ENCODE measurements at places on chromosomes 2 and 18. TPM values are rescaled to one million over a fixed set of nuclear protein-coding genes. Genes with fewer than 3 reads are reported as not detected.

DNA sequence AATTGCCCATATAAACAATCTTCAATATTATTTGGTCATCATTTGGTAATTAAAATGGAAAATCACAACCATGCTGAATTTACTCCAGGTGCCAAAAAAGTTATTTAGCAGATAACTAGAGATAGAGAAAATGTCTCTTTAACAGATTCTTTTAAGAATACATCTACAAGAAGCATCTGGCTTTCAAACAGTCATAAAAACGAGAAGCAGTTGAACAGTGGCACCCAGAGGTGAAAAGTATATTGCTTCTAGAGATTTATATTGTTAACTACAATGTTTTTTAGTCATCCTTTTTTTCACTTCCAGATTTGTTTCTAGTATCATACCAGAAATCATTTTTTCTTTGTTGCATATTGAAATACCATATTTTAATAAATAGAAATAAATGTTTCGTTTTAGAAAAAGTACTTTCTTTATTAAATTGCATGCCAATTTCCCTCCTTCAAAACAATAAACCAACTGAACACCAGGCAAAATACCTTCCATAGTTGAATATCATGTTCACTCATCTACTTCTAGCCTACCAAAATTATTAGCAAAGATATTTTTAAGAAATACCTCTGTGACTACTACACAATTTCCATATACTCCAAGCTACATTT is 65.4 kb upstream of the HNRNPA3 start:
- no peak overlapping the region for H3K27ac ChIP-seq
- no peak overlapping the region for H3K4me3 ChIP-seq

GRCh38 chr2:165573534-165574461 is 104.3 kb downstream of the CSRNP3 start:
- DNase-seq = peak; percentile 92
- peak overlapping the region; percentile 5 for H3K27ac ChIP-seq
- H3K4me3 ChIP-seq = peak overlapping the region; percentile 50
- no peaks in the 10 kb centered on the region for H3K36me3 ChIP-seq
- H3K27me3 ChIP-seq = no peaks in the 10 kb centered on the region

GRCh38 chr18:63259567-63260379 is 59.8 kb downstream of the BCL2 start:
- no peak for DNase-seq
- no peak overlapping the region for H3K4me3 ChIP-seq
- H3K27ac ChIP-seq = no peak overlapping the region
- no peaks in the 10 kb centered on the region for H3K36me3 ChIP-seq
- no peaks in the 10 kb centered on the region for H3K4me1 ChIP-seq

DNA sequence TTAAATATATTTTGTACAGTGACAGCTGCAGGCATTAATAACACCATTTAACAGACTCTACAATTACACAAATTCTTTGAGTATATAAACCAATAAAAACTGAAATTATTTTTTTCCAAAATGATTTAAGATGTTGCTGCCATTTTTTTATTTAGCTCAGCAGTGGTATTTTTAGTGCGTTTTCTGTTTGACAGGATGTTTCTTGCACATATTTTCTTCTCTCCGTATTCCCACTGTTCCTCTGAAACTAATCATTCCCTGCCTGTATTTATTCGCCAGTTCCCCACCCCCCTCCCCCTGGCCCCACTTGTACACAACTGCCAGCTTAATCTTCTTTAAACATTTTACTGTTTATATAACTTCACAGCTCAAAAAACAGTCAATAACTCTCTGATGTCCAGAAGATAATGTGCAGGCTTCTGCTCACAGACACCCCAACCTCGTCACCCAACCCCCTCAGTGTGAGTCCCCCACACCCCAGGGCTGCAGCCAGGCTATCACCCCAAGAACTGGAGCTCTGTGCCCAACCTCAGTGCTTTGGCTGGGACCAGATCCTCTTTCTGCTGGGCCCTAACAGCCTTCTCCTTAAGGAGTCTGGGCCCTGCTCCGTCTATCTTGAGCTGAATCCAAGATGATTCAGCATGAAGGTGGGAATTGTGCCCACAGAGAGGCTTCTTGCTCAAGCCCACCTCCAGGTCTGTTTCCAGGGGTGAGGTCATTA is 41.6 kb upstream of the MAP4K4 start:
- no peaks in the 10 kb centered on the region for H3K4me1 ChIP-seq
- H3K27me3 ChIP-seq = no peaks in the 10 kb centered on the region
- no peaks in the 10 kb centered on the region for H3K36me3 ChIP-seq
- DNase-seq = no peak

The LHCGR gene
- total RNA-seq = not detected

DNA sequence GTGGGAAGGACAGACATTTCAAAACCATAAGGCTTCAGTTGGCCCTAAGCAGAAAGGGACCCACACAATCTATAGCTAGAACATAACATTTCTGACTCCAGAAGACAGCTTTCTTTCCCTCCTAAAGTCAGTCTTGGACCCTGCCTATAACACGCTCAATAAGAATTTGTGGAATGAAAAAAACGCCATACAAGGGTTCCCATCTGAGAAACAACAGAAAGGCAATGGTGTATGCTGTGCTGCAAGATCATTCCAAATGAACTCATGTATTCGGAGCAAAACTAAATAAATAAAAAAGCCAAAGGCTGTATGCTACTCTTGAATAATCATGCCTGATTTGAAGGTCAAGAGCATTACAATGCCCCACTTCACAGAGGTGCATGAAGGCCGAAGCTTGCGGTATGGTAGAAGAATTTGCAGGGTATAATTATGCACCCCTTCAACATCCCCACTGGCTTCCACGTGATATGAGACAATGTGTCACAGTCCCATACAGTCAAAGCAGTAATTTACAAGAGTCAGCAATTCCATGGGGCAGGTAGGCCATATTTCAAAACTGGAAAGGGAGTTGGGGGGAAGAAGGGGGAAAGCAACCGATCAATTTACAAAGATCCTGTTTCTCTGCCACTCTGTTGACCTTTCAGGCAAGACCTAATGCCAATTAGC is 61.4 kb upstream of the SLC14A2 start:
- H3K4me3 ChIP-seq = no peak overlapping the region
- no peaks in the 10 kb centered on the region for H3K36me3 ChIP-seq
- no peak overlapping the region for H3K27ac ChIP-seq
- H3K4me1 ChIP-seq = no peaks in the 10 kb centered on the region

The ATOH8 gene
- total RNA-seq = 0.43 TPM

DNA sequence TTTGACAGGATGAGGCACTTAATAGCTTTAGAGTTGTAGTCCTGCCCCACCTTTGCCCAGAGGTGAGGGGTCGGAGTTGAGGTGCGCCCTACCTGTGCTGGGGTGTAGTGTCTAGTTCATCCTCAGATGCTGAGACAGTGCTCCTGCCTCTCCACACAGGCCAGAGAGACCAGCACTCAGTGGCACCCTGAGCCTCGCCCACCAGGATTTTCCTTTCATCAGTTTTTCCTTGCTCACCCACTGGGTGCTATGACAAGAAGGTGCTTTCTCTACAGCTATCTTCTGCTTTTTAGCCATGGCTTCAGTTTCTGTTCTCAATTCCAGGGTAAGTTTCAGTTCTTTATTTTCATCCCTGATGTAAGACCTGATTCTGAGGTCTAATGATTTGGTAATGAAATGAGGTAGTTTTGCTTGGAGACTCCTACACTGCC is 16.8 kb upstream of the TMEM131 start:
- no peak for DNase-seq
- no peak overlapping the region for H3K27ac ChIP-seq
- H3K36me3 ChIP-seq = no peaks in the 10 kb centered on the region
- H3K27me3 ChIP-seq = no peaks in the 10 kb centered on the region

The OBSL1 gene
- total RNA-seq = 111 TPM

The PLEKHM3 gene
- 19.5 TPM for total RNA-seq

- H3K4me1 ChIP-seq = no peaks in the 10 kb centered on the region
- H3K27ac ChIP-seq = no peak overlapping the region
- H3K36me3 ChIP-seq = no peaks in the 10 kb centered on the region
- DNase-seq = no peak
These were observed 31.4 kb upstream of the CD28 start for GRCh38 chr2:203675086-203675485.

GRCh38 chr2:160432633-160433032 is 61.0 kb downstream of the RBMS1 start:
- peaks cover 17% of the 10 kb centered on the region for H3K4me1 ChIP-seq
- H3K4me3 ChIP-seq = no peak overlapping the region
- no peak overlapping the region for H3K27ac ChIP-seq
- no peaks in the 10 kb centered on the region for H3K27me3 ChIP-seq
- no peaks in the 10 kb centered on the region for H3K36me3 ChIP-seq

The SP5 gene
- 8.5 TPM for total RNA-seq

DNA sequence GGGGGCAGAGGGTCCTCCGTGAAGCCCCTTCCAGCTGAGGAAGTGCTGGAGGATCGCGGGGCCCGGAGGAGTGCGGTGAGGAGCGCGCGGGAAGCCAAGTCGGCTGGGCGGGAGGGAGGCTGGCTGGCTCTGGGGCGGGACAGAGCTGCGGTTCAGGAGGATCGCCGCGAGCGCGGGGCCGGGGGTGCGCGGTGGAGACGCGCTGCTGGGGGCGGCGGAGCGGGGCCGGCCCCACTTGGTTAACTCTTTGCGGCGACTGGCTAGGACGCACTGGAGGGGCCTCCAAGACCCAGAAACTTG is 464 bp downstream of the CYBRD1 start:
- no peaks in the 10 kb centered on the region for H3K36me3 ChIP-seq
- DNase-seq = peak; percentile 70
- H3K27ac ChIP-seq = no peak overlapping the region
- peaks cover 11% of the 10 kb centered on the region for H3K27me3 ChIP-seq
- peak overlapping the region; percentile 66 for H3K4me3 ChIP-seq

- H3K4me1 ChIP-seq = no peaks in the 10 kb centered on the region
- no peaks in the 10 kb centered on the region for H3K36me3 ChIP-seq
- DNase-seq = no peak
- no peaks in the 10 kb centered on the region for H3K27me3 ChIP-seq
These were observed 167.9 kb upstream of the SLC39A10 start for GRCh38 chr2:195489101-195489500.

GRCh38 chr18:79372991-79373390 is 22.7 kb upstream of the NFATC1 start:
- no peaks in the 10 kb centered on the region for H3K36me3 ChIP-seq
- H3K4me1 ChIP-seq = no peaks in the 10 kb centered on the region
- no peak for DNase-seq
- no peak overlapping the region for H3K27ac ChIP-seq
- H3K27me3 ChIP-seq = no peaks in the 10 kb centered on the region

- H3K4me3 ChIP-seq = no peak overlapping the region
- H3K27me3 ChIP-seq = no peaks in the 10 kb centered on the region
- no peaks in the 10 kb centered on the region for H3K4me1 ChIP-seq
These were observed 110.6 kb downstream of the MSTN start for GRCh38 chr2:189951791-189952535.

- no peak overlapping the region for H3K4me3 ChIP-seq
- H3K36me3 ChIP-seq = no peaks in the 10 kb centered on the region
- no peak for DNase-seq
- H3K27ac ChIP-seq = no peak overlapping the region
These were observed 21.7 kb downstream of the ITGAV start for GRCh38 chr2:186611526-186611925.

DNA sequence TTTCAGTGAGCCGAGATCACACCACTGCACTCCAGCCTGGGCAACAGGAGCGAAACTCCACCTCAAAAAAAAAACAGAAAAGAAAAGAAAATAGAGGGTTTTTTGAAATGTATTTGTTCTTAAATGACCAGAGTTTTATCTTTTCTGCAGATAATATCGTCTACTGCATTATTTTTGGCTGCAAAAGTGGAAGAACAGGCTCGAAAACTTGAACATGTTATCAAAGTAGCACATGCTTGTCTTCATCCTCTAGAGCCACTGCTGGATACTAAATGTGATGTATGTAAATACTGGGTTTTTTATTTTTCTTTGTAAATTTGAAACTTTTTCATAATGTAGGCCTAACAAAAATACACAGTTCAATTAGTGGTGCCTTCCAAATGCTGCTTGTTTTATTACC is 18.1 kb downstream of the CCNT2 start:
- no peak overlapping the region for H3K4me3 ChIP-seq
- no peak for DNase-seq
- no peaks in the 10 kb centered on the region for H3K27me3 ChIP-seq
- no peak overlapping the region for H3K27ac ChIP-seq
- H3K4me1 ChIP-seq = no peaks in the 10 kb centered on the region
- H3K36me3 ChIP-seq = peaks cover 23% of the 10 kb centered on the region

The CCDC74B gene
- 13.8 TPM for total RNA-seq

- no peak overlapping the region for H3K4me3 ChIP-seq
- H3K36me3 ChIP-seq = no peaks in the 10 kb centered on the region
- no peak overlapping the region for H3K27ac ChIP-seq
- H3K4me1 ChIP-seq = peaks cover 40% of the 10 kb centered on the region
- H3K27me3 ChIP-seq = peaks cover 21% of the 10 kb centered on the region
- DNase-seq = no peak
These were observed 88.8 kb upstream of the TAF1B start for GRCh38 chr2:9754532-9754887.

- no peak overlapping the region for H3K4me3 ChIP-seq
- H3K36me3 ChIP-seq = no peaks in the 10 kb centered on the region
- no peak for DNase-seq
- peaks cover 6% of the 10 kb centered on the region for H3K27me3 ChIP-seq
- no peak overlapping the region for H3K27ac ChIP-seq
These were observed 13.5 kb downstream of the IL36B start for GRCh38 chr2:113039158-113039557.

DNA sequence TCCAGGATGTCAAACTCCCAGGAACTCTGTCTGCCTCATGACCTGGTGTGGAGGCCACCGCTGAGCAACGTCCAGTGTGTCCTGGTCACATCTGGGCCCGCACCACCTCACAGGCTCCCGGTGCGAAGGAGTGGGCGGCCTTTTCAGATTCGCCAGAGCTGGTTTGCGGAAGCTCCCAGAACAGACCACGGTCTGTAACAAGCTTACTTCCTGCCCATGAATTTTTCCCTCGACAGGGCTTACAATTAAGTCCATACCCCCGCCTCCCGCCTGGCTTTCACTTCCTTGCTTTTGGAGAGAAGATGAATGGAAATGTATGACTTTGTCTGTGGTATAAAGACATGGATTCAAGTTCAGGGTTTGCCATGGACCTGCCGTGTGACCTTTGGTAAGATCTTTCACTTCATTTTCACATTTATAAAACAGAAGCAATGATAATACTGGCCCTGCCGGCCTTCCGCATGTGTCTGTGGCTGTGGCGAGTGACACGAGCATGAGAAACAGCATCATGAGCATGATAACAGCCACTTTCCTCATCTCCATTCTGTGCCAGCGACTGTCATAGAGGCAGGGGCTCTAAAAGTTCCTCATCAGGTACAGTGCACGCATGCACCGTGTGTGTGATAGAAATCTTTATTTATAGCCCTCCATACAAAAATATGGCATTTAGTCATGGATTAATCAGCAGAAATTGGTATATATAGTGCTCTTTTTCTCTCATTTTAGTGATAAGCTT is 31.0 kb upstream of the KCNF1 start:
- H3K4me3 ChIP-seq = no peak overlapping the region
- peaks cover 24% of the 10 kb centered on the region for H3K4me1 ChIP-seq
- H3K36me3 ChIP-seq = no peaks in the 10 kb centered on the region
- DNase-seq = no peak
- no peaks in the 10 kb centered on the region for H3K27me3 ChIP-seq

GRCh38 chr2:164711766-164712138 is 90.5 kb upstream of the GRB14 start:
- H3K36me3 ChIP-seq = no peaks in the 10 kb centered on the region
- H3K27ac ChIP-seq = no peak overlapping the region
- no peak for DNase-seq
- no peaks in the 10 kb centered on the region for H3K27me3 ChIP-seq
- no peaks in the 10 kb centered on the region for H3K4me1 ChIP-seq

The MYL12B gene
- total RNA-seq = 127 TPM

Data from neural progenitor cell (in vitro differentiated cells).